ENCODE measurements at places on chromosomes 12 and 14.

DNA sequence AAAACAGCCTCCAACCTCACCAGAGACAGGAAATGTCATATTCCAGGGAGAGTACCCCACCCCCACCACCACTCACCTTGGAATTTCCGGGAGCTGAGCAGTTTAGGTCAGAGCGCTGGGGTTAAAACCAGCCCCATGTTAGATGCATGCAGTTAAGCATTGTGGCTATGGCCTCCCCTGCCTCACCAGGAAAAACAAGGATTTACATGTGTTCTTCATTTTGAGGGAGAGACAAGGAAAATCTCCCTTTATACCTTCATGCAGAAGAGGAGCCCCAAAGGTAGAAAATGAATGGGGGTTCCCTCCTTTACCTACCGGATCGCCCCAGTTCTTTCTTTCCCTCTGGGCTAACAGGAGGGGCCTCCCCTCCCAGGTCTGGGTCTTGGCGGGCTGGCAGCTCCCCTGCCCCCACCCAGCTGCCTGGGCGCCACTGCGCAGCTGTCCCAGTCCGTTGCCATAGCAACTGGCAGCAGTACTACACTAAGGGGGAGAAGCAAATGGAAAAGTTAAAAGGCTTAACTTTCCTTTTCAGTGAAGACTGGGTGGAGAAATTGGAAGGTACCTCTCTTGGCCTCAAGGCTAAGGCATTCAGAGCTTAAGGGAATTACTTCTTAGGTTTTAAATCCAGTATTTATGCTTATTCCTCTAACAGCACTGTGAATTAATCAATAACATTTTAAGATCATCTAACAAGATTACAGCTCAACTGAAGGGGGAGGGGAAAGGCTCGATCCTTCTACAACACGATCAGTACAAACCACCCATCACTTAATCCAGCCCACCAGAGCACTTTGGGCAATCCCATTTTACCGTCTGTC, 20.5 kb downstream of the CBX5 start:
- peak; percentile 99 for DNase-seq

DNA sequence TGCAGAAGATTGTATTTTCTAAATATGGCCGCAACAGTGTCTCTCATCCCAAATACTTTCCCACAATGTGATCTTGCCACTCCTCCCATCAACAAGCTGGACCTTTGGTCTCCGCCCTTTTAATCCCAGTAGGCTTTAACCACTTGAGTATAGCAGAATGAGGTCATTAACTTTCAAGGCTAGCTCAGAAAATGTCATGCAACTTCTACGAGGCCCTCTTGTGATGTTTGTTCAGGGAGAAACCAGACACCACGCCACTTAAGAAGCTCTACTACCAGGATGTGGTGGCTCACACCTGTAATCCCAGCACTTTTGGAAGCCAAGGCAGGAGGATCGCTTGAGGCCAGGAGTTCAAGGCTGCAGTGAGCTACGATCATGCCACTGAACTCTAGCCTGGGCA, 20.1 kb upstream of the OR6J1 start:
- DNase-seq = peak; percentile 37

DNA sequence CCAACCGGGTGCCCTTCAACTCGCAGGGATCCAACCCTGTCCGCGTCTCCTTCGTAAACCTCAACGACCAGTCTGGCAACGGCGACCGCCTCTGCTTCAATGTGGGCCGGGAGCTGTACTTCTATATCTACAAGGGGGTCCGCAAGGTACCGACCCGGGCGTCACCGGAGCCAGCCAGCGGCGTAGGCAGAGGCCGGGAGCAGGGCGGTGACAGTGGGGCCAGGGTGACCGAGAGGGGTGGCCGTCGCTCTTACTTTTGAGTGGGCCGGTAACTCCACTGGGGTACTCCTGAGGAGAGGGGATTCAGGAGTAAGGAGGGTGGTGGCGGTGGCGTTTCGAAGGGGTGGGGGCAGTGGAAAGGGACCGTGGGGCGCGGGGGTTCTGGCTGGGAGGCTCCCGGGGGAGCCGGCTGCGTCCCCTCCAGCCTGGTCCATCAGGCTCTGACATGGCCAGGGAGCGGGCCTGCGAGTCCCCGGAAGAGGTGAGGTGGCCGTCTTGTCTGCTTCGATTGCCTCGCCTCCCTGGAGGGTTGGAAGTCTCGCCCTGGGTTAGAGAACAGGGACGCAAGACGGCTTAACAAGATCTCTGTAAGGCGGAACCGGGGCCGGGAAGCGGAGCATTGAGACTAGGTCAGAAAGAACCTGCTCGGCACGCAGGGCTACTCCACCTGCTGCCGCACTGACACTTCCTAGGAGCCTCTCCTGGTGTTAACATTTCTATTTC, 491 bp downstream of the WDR20 start:
- peak; percentile 54 for DNase-seq

DNA sequence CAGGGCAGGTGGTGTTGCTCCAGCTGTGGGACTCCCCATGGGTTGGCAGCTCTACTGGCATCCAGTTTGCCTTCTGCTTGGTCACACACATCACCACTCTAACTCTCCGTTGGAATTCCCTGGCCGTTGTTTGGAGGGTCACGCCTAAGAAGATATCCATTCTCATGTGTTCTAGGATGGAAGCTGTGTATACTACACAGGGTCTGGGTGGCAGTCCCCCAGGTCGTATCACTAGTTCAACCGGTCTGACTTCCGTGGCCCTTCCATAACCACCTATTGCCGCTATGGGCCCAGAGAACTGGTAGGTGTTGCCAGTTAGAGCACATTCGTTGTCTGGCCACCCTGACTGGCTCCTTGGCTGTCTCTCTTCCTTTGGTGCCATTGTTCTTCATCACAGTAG, 456.3 kb downstream of the TMEM121 start:
- DNase-seq = no peak

DNA sequence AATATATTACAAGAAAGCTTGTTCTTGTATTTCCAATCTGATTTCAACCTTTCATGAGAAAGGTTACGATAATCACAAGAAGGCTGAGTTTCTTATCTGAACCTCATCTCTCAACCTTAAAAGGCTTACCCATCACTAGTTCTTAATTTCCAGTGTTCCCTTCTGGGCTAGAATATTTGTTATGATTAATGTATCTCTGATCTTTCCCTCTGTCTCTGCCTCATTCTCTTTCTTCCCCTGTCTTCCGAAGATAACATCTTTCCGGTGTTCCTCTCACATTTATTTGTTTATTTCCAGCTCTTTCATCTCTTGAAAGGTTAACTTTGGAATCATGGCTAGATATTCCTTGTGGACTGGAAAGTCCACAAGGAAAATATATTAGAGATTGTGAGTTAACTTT, 255.9 kb downstream of the SLC6A15 start:
- no peak for DNase-seq

- peak; percentile 45 for DNase-seq
Measured at GRCh38 chr12:93011100-93011499, 82.0 kb upstream of the EEA1 start.

DNA sequence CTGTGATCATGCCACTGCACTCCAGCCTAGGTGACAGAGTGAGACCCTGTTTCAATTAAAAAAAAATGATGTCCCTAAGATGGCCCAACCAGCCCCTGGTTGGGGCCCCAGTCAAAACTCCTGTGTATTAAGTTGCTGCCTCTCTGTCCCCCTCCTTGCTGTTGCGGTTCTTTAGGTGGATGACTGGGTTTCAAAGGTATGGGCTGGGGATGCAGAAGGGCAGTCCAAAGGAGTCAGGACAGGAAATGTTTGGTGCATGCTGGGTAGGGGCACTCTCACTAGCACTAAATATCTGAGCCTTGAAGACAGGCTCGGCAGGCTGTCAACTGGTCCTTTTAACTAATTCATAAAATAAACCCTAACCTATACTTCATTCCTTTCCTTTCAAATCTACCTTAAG, 12.0 kb upstream of the PIP4K2C start:
- DNase-seq = no peak

DNA sequence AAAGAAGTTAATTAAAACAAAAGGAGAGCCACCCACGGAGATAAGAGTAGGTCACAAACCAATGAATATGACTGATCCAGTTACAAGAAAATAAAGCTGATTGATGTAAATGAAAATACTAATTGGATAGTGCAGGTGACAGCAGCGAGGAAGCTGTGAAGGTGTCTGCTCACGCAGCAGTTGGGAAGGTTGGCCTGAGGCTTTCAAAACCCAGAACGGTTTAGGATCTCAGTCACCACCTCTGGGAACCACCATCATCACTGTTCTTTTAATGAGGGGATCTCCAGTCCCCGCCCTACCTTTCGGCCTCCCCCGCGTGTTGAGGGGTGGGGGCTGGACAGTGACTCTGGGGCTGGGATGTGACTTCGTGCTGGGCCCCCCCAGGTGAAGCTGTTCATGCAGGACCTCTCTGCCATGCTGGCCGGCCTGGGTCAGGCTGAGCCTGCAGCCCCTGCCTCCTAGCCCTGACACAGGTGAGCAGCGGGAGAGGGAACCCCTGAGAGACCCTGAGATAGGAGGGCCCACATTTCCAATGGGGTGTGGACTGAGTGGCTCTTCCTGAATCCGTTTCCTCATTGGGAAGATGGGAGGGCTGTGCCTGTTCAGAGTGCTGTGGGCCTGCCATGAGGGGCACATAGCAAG, 7.8 kb downstream of the CFAP73 start:
- DNase-seq = no peak

- DNase-seq = no peak
Measured at GRCh38 chr12:67714648-67715047, 66.1 kb downstream of the DYRK2 start.

DNA sequence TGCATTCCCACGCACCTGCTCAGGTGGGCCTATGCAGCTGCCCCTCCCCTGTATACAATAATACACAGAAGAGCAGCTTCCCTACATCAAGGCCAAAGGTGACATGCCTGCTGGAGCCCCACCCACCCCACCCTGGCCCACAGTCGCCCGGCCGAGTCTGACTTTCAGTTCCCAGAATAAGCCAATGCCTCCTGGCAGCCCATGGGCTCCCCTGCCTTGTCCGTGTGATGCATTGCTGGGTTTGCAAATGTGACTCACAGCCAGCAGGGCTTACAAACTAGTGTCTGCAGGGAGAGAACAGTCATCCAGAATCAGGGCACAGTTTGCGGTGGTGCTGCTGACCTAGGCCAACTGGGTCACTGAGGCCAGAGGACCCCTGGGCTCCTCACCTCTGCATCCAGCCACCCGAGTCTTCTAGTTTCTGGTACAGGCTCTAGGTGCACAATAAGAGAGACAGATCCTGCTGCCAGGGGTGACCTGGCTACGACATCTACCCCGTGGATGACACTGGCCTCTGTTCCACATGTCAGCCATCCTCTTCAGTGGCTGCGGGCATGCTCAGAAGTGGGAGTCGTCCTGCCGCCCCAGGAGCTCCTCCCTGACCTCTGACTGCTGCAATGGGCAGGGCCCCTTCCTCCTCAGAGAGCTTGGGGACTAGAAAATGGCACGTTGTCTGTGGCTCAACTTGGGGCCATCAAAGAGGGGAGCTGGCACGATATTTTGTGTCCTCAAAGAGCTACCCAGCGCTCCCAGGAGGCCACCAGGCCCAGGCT, 84.5 kb downstream of the CHGA start:
- no peak for DNase-seq

DNA sequence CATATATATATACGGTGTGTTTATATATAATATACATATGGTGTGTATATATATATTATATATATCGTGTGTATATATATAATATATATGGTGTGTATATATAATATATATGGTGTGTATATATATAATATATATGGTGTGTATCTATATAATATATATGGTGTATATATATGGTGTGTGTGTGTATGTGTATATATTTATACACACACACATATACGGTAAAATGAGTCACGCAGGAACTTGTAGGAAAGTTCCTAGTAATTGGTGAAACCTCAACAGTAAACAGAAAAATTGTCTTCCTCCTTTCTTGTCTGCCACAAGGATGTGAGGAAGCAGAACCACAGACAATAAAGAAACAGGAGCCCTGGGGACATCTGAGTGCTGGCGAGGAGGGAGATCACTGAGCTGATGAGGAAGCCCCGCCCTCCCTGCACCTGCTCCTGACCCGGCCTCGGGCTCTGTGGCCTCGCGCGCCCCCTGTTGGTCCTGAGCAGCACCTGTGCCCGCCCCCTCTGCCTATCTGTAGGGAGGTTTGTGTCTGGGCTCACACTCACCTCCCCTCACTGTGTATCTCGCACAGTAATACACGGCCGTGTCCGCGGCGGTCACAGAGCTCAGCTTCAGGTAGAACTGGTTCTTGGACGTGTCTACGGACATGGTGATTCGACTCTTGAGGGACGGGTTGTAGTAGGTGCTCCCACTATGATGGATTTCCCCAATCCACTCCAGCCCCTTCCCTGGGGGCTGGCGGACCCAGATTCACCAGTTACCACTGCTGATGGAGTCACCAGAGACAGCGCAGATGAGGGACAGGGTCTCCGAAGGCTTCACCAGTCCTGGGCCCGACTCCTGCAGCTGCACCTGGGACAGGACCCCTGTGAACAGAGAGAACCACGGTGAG, 1079.4 kb downstream of the TMEM121 start:
- no peak for DNase-seq

GRCh38 chr12:66694666-66695613, 16.1 kb upstream of the GRIP1 start:
- DNase-seq = no peak

DNA sequence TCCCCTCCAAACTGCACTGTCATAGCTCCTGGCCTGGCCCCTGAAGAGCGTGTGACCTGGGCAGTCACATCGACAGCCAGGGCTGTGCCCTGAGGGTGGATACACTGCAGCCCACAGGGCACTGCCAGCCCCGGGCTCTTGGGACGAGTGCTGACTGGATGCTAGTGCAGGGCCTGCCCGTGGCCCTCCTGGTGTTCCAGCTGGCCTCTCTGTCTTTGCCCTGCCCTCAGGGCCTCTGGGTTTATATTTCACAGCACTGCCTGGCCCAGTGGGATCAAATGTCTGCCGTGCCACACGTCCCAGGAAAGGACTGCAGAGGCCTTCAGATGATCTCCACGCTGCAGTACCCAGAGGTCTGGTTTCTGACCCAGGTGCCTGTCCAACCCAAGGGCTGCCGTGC, 10.1 kb upstream of the CCDC197 start:
- no peak for DNase-seq

- no peak for DNase-seq
Measured at GRCh38 chr12:59030415-59030814, 110.1 kb upstream of the LRIG3 start.

DNA sequence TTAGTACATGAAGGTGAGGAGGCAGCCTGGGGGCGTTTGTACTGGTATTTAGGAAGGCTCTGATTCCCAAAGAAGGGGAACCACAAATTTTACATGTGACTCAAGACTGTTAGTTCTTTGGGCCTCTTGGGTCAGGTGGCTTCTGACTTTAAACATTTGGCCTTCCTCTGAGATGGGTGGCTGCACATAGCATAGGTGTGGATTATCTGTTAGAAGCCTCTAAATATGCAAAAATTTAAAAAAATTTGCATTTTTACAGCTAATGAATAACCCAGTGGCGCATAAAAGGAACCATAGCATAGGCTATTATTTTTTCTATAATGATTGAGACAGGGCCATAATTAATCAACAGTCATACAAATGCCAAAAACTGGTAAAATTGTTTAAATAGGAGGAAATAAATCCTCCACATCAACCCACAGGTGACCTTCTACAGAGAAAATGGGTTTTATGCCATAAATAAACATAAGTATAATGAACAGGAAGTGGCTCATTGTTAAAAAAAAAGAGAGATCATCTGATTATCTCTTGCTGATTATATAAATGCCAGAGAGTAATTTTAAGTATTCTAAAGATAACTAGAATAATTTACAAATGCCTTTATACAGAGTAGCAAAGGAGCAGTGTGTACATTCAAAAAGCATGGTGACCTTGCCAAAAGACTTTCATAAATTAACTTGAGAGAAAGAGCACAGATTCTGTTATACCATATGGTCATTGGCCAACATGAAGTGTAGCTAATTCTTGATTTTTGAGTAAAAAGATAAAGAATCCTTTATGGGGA, 284.2 kb upstream of the ATP2B1 start:
- DNase-seq = no peak

GRCh38 chr12:27766587-27766986, 13.4 kb upstream of the KLHL42 start:
- no peak for DNase-seq
